ENCODE measurements at places on chromosomes 12 and 14. TPM values are rescaled to one million over a fixed set of nuclear protein-coding genes. Genes with fewer than 3 reads are reported as not detected.

Gene CLEC14A
- not detected for total RNA-seq

Gene NPFF
- total RNA-seq: not detected

GRCh38 chr12:66753810-66754209 lies 74.9 kb upstream of the GRIP1 start:
- DNase-seq: no peak

- peak; percentile 51 for DNase-seq
Observed at GRCh38 chr14:34220921-34221320, 241.1 kb downstream of the SPTSSA start.

GRCh38 chr14:99183716-99184115 lies 88.3 kb downstream of the BCL11B start:
- DNase-seq: no peak

DNA sequence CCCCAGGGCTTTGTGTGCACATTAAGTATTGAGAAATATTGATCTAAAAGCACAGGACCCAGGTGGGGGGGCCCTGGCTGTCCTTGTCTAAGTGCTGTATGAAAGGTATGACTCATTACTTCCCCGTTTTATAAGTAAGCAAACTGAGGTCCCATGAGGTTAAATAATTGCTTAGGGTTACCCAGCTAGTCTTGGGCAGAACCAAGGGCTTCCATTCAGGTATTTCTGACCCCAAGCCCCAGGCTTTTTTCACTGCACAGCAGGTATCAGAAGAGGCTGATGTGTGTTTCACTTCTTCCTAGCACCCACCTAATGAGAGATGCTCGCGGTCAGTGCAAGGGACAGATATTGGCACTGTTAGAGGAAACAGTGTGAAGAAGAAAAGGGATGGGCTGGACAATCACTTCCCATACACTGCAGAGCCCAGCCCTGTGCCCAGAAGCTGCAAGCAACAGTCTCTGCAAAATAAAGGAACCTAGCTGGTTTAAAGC lies 4.7 kb upstream of the TC2N start:
- no peak for DNase-seq

Data from Karpas-422 (cell line).